ENCODE measurements at places on chromosomes 1 and 21.

- no peak for DNase-seq
These were observed 346.9 kb upstream of the DAB1 start for GRCh38 chr1:57770772-57771171.

GRCh38 chr1:21335088-21335691 is 44.9 kb upstream of the ECE1 start:
- DNase-seq, result no peak

- DNase-seq, result no peak
These were observed 26.2 kb upstream of the UHMK1 start for GRCh38 chr1:162471290-162471853.

DNA sequence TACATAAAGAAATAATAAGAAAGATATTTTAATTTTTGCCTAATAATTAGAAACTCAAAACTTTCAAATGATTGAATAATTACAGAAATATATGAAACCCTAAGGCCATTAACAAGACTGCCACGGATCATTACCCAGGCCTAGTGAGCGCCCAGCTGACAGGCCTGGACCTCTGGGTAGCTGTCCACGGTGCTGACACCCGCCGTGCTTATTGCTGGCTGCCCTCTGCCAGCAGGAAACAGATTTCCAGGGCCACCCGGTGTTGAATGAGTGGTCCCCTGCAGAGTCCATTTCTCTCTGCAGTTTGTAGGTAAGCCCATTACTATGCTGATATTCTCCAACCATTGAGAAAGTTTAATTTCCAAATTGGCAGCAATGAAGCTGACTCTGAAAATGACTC is 254.4 kb upstream of the GJB5 start:
- DNase-seq, result no peak

DNA sequence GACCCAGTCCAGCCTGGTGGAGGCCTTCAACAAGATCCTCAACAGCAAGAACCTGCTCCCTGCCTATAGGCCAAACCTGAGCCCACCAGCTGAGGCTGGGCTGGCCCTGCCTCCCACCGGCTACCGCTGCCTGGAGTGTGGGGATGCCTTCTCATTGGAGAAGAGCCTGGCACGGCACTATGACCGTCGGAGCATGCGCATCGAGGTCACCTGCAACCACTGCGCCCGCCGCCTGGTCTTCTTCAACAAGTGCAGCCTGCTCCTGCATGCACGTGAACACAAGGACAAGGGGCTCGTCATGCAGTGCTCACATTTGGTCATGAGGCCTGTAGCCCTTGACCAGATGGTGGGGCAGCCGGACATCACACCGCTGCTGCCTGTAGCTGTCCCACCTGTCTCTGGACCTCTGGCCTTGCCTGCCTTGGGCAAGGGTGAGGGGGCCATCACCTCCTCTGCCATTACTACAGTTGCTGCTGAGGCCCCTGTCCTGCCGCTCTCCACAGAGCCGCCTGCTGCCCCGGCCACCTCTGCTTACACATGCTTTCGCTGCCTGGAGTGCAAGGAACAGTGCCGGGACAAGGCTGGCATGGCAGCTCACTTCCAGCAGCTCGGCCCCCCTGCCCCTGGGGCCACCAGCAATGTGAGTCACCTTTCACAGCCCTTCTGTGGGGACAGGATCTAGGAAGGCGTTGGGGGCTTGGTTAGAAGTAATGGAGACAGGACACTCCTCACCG is 5.8 kb downstream of the ZNF687 start:
- DNase-seq, result no peak

All from activated T-cell treated with anti-CD3 and anti-CD28 coated beads for 48 hours (primary cell).